GM04503 (cell line): ENCODE measurements at places on chromosomes 3 and 15.

GRCh38 chr3:89395456-89395855 lies 288.0 kb downstream of the EPHA3 start:
- DNase-seq: no peak

- DNase-seq: no peak
These were observed 64.7 kb downstream of the UBE3A start for GRCh38 chr15:25374143-25374542.

DNA sequence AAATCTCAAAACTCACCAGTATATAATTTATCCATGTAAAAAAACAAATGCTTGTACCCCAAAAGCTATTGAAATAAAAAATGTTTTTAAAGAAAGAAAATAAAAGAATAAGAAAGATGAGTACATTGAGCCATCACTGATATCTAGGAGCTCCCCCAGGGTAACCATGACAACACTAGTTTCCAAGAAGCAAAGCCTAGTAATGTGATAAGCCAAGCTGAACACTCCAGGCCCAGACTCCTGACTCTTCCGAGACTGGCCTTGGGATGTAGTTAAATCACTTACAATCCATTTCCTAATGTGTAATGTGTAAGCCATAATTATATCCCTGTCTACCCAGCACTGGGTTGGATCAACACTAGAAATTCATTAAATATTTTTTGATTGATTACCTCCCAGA lies 21.1 kb upstream of the ATP8B4 start:
- DNase-seq: no peak

DNA sequence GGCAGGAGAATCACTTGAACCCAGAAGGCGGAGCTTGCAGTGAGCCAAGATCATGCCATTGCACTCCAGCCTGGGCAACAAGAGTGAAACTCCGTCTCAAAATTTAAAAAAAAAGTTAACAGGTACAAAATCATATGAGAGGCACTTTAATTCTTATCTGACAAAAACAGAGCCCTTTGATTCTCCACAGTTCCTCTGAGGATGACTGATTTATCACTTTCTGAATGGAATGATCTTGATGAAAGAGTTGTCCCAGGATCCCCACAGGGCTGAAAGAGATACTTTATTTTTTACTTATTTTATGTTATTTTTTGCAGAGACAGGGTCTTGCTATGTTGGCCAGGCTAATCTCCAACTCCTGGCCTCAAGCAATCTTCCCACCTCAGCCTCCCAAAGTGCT lies 4.0 kb downstream of the LHFPL4 start:
- DNase-seq: no peak

DNA sequence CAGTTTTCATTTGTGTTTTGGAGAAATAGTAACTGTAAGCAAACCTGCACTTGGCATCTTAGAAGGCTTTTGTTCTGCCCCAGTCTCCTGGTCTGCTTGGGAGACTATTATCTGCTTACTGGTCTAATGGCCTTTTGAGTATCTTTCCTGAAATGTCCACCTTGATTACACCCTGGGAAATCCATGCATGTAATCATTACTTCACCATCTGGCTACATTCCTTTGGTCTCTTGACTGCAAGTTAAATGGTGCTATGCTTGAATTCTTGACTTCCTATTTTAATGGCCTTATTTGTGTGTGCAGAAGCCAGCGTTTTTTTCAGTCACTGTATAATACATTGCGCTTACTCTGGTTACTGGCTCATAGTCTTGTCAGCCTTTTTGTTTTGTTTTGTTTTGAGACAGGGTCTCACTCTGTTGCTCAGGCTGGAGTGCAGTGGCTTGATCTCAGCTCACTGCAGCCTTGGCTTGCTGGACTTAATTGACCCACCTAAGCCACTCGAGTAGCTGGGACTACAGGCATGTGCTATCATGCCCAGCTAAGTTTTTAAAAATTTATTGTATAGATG lies 30.0 kb downstream of the CHD2 start:
- DNase-seq: no peak

DNA sequence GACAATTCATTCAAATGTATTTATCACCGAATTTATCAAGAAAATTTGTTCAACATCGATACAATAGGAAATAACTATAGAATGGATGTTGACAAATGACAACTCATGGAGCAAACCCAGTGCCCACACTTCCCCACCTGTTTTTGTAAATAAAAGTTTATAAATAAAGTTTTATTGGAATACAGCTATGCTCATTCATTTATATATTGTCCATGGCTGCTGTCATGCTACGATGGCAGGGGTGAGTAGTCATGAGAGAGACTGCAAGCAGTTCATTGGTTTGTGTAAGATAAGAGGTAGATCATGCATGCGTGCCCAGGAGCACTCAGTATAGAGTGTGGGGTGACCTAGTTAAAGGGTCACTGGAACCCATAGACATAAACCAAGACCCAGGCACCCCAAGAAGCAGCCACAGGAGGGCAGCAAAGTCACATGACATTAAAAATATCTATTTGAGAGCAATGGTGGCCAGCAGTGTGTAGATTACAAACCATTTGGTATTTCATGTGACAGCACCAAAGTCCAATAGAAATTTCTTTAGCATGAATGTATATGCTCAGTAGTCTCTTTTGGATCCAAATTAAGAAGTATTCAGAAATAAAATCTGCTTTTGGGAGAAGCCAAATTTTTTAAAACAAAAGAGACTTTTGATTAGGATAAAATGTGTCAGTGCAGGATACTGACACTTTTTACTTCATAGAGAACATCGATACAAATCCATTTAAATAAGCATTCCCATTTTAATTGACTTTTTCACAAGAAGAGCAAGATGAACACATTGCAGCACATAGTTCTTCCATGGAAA lies 794.8 kb downstream of the MCTP2 start:
- DNase-seq: no peak

DNA sequence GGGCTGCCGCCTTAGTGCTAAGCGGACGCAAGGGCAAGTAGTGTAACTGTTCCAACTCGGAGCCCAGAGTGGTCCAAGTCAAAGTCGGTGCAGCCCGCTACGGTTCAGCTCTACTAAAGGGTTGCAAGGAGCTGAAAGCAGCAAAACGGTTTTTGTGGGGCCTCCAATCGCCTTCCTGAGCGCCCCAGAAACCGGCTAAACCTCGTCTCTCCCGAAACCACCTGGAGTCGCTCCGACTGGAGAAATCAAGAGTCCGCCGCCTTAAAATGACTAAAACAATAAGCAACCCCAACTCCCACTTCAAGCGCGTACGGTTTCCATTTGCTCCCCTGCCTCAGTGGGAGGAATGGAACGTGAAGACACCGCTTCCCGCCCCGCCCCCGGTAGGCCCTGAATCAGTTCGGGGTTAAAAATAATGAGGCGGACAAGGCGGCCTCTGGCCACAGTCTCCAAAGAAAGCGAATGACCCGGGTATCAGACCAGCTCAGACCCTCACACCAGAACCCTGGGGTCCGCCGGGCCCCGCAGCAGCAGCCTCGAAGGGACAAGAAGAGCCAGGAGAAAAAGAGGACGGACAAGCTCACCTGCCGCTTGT lies 401 bp downstream of the SEC11A start:
- DNase-seq: no peak

- no peak for DNase-seq
These were observed 56.6 kb upstream of the KLF13 start for GRCh38 chr15:31269816-31270575.

- no peak for DNase-seq
These were observed 235.9 kb downstream of the LPP start for GRCh38 chr3:188389711-188390342.

DNA sequence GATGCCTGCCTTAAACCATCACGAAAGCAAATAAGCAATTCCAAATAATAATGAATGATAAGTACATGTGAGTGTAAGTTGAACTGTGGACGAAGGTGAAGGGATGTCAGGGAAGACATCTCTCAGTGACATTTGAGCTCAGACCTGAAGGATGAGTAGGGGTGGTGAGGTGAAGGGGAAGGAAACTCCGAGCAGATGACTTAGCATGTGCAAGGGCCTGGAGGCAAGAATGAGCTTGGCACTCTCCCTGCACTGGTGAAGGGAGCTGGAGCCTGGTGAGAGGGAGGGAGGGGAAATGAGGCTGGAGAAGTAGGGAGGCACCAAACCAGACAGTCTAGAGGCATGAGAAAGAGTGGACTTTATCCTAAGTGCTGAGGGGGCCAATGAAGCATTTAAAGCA lies 84.3 kb downstream of the MTHFS start:
- no peak for DNase-seq

DNA sequence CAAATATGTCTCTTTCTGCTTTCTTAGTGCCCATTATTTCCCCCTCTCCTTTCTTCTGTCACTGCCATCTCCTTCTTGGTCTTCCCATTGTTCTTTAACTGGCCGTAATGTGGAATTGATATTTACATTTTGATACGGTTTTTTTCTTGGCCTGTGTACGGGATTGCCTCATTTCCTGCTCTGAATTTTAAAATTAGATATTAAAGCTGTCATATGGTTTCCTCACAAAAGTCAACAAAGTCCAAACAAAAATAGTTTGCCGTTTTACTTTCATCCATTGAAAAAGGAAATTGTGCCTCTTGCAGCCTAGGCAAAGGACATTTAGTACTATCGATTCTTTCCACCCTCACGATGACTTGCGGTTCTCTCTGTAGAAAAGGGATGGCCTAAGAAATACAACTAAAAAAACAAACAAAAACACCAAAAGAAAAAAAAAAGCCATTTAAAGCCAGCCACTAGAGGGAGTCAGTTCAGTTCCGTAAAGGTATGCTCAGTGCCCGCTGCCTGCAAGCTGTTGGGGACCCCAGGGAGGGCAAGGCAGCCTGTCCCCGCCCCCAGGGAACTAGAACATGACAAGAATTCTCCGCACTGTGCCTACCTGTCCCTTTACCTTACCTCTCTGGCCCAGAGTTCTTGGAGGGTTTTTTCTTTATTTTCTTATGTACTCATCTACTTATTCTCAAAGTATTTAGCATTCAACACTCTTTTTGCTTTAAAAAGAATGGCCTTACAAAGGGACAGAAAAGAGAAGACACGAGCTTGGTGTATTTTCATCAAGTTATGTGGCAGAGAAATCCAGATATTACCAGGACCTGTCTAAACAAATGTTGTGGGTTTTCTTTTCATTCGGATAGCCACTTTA lies 30.0 kb upstream of the NR2E3 start:
- no peak for DNase-seq

DNA sequence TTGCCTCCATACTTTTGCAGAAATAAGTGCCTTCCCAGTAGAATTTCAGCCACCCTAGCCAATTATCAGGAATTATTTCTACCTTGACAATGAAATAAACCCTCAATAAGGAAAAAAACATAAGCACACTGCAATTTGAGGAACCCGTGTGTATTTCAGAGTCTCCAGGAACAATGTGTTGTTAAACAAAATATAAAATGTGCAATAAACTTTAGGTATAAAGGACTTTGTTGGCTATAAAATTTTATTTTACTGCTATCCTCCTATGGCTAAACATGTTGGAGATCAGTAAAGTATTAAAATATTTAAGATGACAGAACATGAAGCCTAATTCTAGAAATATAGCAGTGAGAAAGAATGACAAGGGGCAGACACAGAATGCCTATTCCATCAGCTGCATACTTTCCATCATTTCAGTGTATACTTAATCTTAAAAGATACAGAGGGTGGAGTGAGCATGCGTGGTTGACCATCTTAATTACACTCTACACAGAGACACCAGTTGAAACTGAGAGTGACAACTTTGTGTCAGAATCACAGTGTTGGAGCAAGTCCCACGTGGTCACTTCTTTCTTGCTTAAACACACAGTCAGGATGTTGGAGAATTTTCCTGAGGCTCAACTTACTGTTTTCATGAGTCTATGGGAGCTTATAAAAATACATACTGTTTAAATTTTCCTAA lies 79.0 kb upstream of the SUCLG2 start:
- no peak for DNase-seq

GRCh38 chr3:133413161-133414020 lies 13.5 kb downstream of the BFSP2 start:
- no peak for DNase-seq

- DNase-seq: no peak
These were observed 40.8 kb downstream of the ITGA11 start for GRCh38 chr15:68391121-68391520.

DNA sequence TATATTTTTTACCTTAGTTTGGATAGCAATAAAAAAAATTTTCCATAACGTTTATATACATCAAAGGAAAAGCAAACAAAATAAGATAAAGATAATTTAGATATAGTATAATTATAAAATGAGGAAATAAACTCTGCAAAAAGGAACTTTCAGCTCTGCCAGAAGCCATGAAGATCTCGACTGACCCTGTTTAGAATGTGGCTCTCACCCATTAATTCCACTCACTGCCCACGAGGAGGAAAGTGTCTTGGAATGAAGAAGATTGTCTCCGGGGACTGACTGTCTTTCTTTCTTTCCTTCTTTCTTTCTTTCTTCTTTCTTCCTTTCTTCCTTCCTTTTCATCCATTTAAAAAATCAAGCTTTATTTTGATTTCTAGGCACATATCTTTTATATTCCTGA lies 20.1 kb upstream of the PRR20G start:
- DNase-seq: no peak

DNA sequence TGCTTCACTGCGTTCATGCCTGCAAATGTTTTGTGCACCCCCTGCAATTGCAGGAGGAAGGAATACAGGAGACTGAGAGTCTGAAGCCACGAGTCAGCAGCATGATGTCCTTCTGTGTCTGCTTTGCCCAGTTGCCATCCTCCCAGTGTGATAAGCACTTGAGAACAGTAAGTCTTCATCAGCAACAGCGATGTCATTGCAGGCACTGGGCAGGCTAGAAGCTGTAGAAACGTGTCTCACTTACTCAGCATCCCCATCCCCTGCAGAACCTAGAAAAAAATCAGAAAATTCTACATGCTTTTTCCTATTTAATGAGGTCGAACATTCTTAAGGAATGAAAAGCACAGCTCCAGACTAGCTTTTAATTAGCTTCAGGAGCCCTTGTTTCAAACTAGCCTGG lies 156.5 kb upstream of the LPP start:
- DNase-seq: peak; percentile 31

- no peak for DNase-seq
These were observed 120.1 kb downstream of the OXNAD1 start for GRCh38 chr3:16385151-16385550.

DNA sequence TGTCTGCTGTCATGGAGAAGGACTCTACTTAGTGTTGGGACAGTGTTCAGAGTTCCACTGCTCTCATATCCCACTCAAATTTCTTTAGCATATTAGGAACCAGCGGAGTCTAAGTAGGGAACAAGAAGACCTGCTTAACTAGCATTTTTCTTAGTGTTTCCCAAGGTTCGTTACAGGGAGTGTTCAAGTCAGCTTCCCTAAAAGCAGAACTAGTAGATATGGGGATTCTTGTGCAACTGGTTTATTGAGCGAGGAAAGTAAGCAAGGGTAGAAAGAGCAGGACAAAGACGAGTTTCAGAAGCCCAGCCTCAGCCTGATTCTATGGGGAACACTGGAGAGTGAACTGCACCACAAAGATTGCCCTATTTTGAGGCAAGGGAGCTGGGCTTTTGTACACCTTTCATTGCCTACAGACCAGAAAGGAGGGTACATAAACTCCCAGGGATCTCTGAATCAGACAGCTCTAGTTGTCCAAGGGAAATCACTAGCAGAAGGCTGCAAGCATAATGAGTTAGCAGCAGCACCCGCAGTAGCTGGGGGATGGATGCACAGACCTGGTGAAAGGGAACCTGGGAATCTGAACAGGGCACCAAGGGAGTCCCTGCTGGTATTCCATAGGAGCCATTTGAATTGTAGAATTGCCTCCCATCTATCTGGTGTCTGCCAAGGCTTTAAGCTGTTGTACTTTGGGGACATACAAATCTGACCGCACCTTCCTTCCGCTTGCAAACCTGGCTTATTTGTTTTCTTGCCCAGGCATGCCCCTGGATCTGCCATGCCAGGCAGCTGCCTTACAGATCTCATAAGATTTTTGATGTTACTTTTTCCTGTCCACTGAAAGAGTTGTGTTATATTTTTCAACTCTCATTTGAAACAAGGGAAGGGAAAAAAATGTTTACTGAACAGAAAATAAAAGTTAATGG lies 15.1 kb downstream of the CMTM7 start:
- DNase-seq: no peak
